ENCODE measurements at places on chromosomes 11 and 22.

GRCh38 chr22:39567135-39567946, 3.2 kb upstream of the CACNA1I start:
- no peak for DNase-seq

GRCh38 chr11:49377978-49378377, 169.6 kb upstream of the FOLH1 start:
- DNase-seq = no peak

DNA sequence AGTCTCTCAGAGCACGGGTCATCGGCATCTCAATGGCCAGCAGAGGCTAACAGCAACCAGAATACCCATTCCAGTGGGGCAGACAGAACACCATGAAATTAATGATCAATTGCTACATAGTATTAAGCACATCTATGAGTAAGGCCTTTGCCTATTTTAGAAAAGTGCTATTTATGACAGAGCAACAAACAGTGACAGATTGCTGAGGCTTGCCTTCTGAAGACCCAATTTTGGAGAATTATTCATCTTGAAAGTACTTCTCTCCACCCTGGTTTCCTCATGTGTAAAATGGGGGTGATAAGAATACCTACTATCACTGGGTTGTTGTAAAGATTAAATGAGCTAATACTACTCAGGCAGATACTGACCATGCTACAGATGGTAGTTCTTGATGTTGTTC, 232.7 kb downstream of the TENM4 start:
- no peak for DNase-seq

- no peak for DNase-seq
These were observed 128.0 kb downstream of the TENM4 start for GRCh38 chr11:79312617-79313529.

- no peak for DNase-seq
These were observed 1298.0 kb upstream of the CNTN5 start for GRCh38 chr11:97722721-97723120.
